T-helper 1 cell (primary cell): ENCODE measurements at places on chromosomes 7 and 10.

DNA sequence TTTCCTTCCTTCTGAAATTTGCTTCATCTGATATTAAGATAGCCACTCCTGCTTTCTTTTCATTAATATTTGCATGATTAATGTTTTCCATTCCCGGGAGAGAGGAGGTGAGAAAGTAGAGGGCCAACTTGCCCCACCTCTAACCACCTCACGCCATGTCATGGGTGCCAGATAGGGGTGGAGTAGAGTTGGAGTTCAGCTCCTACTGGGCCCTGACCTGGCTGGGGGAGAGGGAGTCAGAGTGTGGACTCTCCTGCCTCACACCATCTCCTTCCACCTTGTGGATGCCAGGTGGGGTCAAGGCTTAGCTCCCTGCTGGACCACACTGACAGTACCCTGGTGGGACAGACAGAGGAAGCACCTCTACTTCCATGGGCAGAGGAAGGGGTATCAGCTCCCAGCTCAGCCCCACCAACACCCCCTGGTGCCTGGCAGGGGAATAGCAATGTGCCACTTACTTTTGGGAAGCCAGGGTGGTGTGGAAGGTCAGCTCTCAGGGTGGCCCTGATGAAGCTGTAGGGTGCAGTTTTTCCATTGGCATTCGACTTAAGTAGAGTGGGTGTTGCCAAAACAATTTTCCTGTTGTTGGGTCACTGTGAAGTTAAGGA lies 28.0 kb downstream of the CHST12 start:
- peak; percentile 31 for DNase-seq

- no peak for DNase-seq
Measured at GRCh38 chr10:124698545-124699469, 45.4 kb downstream of the FAM53B start.

DNA sequence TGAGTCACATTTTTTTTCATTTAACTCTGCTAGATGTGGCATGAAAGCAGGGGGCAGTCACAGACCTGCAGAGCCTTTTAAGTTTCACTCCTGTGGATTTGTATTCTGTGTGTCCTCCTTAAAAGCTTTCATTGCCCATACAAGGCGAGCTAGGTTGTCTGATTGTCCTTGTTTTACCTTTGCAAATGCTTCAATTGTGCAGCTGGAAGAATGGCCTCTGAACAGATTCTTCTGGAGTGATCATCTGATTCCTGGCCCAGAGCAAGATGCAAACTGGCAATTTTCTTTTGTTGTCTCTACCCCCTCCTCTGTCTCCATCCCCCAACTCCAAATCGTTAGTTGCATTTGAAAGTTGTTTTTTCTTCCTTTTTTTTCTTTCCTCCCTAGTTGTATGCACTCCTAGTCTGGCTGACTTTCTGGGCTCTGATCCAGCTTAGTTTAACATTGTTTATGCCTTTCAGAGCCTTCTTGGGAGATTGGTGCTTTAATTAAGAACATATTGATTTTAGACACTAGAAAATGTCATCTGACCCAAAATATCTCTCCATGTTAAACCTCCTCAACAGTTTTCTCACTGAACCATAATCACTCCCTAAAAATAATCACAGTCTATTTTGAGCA lies 150.2 kb downstream of the REEP3 start:
- DNase-seq, result no peak

- no peak for DNase-seq
Measured at GRCh38 chr10:11245510-11245909, 227.8 kb downstream of the CELF2 start.

- no peak for DNase-seq
Measured at GRCh38 chr7:11394438-11394837, 420.8 kb downstream of the PHF14 start.

DNA sequence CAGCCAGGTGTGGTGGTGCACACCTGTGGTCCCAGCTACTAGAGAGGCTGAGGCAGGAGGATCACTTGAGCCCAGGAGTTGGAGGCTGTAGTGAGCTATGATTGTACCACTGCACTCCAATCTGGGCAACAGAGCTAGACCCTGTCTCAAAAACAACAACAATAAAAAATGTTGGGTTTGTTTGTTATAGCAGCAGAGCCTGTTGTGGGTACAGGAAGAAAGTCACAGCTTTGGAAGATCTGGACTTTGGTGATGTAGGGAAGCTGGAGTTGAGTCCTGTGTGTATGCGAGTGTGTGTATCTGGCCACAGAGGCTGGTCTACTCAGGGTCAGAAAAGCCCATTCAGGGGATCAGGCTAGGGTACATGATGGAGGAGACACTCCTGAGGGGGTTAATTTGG lies 3.9 kb downstream of the GRID2IP start:
- no peak for DNase-seq

DNA sequence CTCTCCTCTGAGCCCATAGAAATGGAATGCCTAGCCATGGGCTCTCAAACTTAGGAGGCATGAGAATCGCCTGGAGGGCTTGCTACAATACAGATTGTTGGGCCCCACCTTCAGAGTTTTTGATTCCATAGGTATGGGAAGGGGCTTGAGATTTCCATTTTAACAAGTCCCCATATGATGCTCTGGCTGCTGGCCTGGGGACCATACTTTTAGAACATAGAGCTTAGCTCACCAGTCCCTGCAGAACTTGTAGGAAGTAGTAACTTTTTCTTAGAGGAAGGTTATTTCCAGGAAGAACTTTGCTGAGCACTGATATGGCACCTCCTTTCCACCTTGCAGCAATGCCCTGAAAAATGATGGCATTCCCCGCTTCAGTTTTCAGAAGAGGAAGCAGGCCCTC lies 177.0 kb upstream of the ZMIZ1 start:
- no peak for DNase-seq

GRCh38 chr7:50953820-50954219 lies 171.1 kb upstream of the GRB10 start:
- no peak for DNase-seq

- no peak for DNase-seq
Measured at GRCh38 chr10:9362721-9363120, 1308.2 kb downstream of the GATA3 start.

GRCh38 chr10:121662945-121663917 lies 65.0 kb upstream of the FGFR2 start:
- DNase-seq, result no peak

DNA sequence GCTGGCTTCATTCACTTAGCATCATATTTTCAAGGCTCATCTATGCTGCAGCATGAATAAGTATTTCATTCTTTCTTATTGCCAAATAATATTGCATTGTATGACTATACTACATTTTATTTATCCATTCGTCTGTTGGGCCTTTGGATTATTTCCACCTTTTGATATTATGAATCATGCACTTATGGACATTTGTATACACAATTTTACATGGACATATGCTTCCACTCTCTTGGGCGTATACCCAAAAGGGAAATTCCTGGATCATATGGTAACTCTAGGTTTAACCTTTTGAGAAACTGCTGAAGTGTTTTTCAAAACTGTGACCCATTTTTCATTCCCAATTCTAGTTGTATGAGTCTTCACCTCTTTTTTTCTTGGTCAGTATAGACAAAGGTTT lies 80.3 kb upstream of the GNAI1 start:
- no peak for DNase-seq

DNA sequence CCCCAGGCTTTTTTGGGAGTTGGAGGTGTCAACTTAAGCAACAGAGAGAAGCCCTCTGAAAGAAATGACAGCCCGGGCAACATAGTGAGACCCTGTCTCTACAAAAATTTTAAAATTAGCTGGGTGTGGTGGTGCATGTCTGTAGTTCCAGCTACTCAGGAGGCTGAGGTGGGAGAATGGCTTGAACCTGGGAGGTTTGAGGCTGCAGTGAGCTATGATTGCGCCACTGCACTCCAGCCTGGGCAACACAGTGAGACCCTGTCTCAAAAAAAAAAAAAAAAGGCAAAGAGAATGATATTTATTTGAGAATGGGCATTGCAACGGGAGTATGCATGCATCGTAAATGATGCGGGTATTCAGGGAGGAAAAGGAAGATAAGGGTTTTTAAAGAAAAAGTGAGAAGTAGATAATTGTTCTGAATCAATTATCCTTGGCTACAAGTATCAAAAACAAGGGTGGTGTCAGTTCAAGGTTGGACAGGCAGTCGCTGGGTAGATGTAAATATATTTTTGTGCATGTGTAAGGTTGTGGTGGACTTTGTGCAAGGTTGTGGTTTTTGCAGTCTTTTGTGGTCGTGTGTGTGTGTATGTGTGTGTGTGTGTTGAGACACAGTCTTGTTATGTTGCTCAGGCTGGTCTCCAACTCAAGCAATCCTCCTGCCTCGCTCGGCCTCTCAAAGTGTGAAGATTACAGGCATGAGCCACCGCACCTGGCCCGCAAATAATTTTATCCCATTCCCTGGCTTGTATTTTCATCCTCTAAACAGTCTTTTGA lies 65.6 kb downstream of the COL26A1 start:
- no peak for DNase-seq

DNA sequence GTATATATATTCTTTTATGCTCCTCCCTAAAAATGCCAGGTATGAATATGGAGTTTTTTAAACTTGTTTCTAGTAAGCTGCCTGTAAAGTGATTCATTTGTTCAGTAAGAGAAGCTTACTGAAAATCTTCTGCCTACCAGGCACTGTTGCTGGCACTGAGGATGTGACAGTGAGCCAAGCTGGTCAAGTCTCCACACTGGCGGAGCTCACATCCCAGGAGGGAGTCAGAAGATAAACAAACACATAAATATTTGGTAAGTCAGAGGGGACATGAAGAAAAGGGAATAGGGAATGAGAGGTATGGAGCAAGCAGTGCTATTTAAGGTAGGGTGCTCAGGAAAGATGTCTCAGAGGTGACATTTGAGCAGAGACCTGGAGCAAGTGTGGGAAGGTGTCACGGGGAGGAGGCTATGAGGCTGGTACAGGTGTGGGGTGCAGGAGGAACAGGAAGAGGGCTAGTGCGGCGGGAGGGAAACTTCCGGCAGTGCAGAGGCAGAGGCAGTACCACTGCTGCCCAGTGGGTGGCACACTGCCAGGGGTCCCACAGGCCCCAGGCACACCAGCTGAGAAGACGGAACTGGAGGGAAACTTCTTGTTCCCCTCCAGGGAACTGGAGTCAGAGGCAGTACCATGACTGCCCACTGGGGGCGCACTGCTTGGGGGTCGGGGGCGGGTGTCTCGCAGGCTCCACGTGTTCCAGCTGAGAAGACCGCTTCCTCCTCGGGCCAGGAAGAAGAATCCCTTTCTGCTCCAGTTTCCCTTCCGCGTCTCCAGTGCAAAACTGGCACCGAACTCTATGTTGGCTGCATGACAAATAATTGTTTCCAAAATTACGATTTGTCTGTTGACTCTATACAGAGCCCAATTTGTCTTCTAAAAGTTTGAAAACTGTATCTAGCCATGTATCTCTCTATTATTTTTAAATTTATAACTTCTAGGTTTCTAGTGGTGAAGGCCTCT lies 161.0 kb downstream of the TEX36 start:
- DNase-seq, result no peak

- DNase-seq, result no peak
Measured at GRCh38 chr7:83918142-83918541, 269.2 kb upstream of the SEMA3E start.

DNA sequence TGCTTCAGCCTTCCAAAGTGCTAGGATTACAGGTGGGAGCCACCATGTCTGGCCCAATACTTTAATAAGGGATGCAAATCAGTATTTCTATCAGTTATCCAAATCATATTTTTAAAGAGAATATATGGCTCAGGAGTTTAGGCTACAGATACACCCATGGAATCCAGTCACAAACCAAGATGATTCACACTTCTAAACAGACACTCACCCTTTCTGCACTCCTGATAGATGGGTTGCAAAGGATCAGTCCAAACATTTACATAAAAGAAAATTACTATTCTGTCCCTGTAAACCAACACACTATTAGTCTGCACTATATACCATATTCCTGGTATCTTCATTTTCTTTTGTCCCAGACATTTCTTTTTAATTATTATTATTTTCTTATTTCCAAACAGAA lies 2.2 kb downstream of the MORN4 start:
- no peak for DNase-seq

DNA sequence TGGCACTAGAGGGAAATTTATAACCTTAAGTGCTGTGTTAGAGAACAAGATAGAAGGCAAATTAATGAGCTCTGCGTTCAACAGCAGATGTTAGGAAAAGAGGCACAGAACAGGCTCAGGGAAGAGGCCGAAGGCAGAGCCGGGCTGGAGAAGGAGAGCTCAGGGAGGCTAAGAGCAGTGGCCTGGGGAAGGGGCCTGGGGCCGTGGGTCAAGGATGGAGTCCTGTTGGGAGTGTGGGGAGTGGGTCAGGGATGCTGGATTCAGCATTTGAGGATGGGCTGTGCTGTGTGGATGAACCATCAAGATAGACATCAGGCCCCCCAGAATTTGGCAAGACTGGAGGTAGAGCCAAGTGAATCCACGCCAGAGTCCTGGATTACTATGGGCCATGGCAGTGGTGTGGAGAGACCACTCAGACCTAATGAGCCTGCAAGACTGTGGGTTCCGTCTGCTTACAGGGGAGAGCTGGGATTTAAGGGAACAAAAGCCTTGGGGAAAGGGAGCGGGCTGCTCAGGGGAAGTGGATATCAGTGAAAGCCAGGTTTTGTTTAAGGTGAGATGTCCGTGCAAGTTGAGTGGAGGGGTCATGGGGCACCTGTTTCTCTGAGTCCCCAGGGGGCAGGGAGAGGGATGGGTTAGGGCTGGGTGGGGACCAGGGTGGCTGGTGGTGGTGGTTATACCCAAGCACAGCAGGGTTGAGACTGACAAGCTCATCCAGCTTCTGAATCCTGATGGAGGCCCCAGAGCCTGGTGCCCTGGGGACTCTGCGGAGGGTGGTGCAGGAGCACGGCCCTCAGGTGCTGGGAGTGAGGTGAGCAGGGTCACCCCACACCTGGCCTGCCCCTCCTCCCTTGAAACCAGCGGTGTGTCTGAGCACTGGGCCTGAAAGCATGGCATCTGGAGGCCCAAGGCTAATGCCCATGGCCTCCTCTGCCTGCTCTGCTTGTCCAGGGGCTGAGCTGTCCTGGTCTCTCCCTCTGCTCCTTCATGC lies 101.7 kb downstream of the BMS1 start:
- DNase-seq, result no peak

- DNase-seq, result no peak
Measured at GRCh38 chr7:150307904-150308303, 15.3 kb upstream of the LRRC61 start.

GRCh38 chr10:16927546-16927945 lies 110.3 kb upstream of the RSU1 start:
- no peak for DNase-seq

DNA sequence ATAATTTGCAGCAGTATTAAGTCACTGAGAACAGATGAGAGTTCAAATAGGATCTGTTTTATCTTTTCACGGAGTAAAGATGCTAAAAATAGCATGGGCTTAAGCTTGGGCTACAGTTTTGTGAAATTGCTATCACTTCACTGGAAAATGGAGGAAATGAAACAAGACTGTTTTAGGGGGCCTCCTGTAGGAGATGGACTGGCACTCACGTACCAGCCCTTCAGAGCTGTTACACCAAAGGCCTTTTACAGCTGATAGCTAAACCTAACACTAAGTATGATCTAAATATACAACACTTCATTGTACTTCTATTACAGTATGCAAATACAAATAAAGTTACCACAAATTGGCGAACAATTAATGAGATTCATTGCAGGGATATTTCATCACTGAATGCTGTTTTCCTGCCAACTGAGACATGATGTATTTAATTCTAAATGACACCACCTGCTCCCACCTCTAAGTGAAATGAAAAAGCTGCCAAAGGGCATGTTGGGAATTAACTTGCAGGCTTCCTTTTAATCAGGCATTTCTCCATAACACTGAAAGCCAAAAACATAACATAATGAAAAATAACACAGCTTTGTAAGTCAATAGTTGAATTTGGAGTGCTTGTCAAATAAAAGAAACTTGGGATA lies 304.5 kb upstream of the LRRN3 start:
- no peak for DNase-seq
